ENCODE measurements at places on chromosomes 16 and 17.

- no peak for DNase-seq
Observed at GRCh38 chr16:67942510-67943255, 1.2 kb downstream of the LCAT start.

DNA sequence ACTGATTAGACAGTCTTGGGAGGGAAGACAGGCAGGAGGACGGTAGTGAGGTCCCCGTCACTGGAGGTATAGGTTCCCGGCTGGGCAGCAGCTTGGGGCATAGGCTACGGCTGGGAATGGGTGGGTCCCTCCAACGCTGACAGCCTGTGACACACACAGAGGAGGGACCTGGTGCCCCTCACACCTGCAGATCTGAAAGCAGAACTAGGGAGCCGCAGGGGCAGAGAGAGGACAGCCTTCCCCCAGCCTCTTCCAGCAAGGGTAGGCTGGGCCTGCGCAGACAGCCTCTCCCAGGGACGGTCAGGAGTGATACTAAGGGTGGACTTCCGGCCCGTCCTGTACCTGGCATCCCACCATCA lies 2.0 kb downstream of the P2RX1 start:
- DNase-seq: no peak

GRCh38 chr16:68408428-68408827 lies 39.9 kb downstream of the SMPD3 start:
- no peak for DNase-seq

GRCh38 chr16:11104168-11105037 lies 151.6 kb downstream of the SOCS1 start:
- DNase-seq: no peak
